ENCODE measurements at places on chromosomes 7 and 10.

GRCh38 chr10:44261296-44261695 is 123.6 kb downstream of the CXCL12 start:
- no peak for DNase-seq

- DNase-seq, result no peak
These were observed 64.6 kb upstream of the PTN start for GRCh38 chr7:137408126-137408525.

- no peak for DNase-seq
These were observed 87.3 kb downstream of the CCSER2 start for GRCh38 chr10:84415539-84416244.

GRCh38 chr10:102965311-102965851 is 47.3 kb downstream of the CNNM2 start:
- DNase-seq, result no peak

DNA sequence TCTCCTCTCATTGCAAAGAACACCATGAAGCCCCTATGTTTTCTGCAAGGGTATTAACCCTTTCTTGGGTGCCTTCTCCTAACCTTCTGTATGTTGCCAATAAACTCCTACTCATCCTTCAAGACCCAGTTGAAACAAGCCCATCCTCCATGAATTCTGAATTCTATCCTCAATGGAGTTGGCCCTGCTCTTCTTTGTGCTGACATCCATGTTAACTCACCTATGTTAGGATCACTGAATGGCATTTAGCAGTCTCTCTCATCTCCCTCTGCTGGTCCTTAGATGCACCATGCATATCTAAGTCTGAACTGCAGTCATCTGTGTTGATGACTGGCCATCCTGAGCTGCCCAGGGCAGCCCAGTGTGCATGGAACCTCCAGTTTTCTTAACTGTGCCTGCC is 129.8 kb downstream of the BUB3 start:
- DNase-seq, result no peak

DNA sequence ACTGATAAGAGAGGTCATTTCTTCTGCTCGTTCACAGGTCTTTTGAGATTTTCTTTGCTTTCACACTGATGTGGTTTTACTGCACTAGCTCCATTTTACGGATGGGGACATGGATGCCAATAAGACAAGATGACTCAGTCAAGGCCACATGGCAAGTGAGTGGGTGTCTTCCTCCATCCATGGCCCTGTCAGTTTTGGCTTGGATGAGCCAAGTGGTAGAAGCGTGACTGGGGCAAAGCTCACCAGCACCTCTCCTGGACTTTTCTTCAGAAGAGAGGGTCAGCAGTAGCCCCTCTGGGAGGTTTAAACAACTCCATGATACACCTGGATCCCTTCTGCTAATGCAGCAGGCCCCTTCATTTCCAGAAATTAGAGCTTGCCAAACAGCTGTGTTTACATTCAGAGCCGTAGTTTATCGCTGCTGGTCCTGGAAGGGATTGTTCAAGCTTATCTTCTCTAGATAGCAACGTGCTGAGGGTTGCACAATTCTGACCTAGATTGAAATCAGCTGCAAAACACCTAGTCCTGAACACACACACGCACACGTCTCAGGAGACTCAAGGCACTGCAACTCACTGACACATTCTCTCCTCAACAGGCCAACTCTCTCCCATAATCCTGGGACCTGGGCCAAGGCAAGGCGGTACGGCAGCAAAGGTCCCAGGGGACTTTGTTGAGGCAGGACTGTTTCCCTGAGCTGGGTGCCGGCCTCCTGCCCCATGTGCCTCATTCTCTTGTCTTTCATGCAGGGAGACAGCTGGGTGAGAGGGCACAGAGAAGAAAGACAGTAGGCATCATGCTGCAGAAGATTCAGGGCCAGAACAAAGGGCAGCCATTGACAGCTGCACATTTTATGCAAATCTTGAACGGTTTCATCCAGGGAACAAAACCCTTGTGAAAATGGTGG is 14.2 kb upstream of the PDCD4 start:
- no peak for DNase-seq

DNA sequence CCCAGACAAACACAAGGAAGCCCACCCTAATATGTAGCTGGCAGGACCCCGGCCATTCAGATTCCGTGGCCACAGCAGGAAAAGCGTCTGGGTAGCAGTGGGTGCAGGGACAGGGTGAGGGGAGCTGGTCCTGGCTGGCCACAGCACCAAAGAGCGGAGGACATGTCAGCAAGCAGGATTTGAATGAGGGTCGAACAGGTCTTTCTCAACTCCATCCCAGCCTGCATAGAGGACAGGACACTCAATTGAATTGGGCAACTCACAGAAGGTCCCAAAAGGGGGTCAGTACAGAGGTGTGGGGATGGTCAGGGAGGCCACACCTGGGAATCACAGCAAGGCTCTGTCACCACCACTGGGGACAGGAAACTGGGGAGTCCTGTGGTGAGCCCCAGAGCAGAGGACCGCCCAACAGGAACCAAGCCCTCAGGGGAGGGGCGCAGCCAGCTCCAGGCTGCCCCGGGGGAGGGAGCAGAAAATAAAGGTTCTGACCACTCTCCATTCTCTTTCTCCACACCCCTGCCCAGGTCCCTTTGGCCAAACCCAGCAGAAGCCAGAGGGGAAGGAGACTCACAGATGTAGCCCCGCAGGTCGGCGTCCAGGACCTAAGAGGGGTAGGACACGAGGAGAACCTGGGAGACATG is 108.7 kb upstream of the PPP2R2D start:
- DNase-seq, result no peak

- no peak for DNase-seq
These were observed 228.7 kb upstream of the KLF6 start for GRCh38 chr10:4013651-4014121.

- DNase-seq, result no peak
These were observed 3.6 kb downstream of the PCBD1 start for GRCh38 chr10:70884741-70885140.

DNA sequence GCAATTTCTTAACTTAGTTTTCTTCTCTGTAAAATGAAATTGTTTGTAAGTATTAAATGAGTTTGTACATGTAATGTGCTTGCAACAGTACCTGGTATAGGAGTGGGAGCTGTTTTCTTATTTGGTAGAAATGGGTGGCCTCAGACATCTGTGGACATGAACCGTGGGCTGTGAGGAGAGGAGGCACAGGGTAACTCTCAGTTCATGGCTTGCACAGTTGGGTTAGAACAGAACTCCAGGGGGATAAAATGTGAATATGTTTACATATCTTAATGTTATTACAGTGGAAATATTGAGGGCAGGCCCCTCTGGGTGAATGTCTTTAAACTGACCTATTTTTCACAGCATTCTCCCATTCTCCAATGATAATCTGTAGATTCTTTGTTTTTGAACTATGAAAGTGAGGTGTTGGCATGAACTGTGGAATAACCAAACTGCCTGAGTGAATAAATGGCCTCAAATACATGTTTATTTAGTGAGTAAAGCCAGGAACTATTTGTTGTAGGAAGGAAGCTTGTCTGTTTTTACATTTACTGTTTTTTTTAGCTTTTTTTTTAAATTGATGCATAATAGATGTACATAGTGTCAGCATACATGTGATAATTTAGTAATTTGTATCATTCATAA is 2.6 kb downstream of the ABCA13 start:
- no peak for DNase-seq

DNA sequence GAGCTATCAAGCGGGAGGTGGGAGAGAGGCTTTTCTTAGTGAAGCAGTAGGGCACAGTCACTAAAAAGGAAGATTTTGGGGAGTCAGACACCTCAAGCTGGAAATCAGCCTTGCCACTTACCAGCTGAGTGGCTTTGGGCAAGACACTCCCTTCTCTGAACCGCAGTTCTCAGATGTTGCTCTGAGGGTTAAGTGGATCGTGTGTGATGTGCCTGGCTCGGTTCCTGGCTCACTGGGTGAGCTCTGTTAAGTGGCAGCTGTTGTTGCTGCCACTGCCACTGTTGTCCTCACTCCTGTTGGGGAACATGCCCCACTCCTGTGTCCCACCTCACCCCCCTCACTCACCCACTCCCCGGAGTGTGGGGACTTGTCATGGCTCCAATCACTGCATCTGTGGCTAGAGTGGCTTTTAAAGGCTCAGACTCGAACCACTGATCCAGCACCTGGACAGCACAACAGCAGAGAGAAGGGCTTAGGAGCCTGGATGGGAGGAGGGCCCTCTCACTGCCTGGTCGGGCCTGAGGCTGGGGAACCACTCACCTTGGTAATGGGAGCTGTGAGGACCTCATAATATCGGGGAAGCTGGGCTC is 20.0 kb downstream of the PYROXD2 start:
- no peak for DNase-seq

DNA sequence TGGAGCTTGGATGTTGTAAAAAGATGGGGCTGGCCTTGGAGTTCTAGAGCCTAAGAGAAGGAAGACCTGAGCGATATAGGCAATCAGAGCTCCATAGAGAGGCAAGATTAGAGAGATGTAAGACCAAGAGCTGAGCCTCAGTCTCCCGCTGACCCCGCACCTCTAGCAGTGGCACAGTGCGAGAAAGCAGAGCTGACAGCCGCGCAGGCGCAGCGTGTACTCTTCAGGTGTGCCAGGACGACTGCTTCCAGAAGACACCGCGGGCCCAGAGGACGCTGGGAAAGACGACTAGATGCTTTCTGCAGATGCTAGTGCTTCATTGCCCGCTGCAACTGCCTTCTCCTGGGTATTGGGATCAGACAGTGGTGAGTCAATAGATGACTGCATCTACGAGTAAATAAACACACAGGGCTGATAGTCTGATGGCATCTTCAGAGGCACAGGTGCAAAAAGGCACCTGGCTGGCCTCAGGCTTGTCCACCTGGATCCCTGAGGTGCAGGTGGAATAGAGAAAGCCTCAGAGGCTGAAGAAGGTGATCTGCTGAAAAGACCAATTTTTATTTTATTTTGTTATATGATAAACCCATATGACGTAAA is 38.1 kb upstream of the CCDC6 start:
- DNase-seq, result no peak

GRCh38 chr10:121085367-121085766 is 234.2 kb downstream of the WDR11 start:
- no peak for DNase-seq

DNA sequence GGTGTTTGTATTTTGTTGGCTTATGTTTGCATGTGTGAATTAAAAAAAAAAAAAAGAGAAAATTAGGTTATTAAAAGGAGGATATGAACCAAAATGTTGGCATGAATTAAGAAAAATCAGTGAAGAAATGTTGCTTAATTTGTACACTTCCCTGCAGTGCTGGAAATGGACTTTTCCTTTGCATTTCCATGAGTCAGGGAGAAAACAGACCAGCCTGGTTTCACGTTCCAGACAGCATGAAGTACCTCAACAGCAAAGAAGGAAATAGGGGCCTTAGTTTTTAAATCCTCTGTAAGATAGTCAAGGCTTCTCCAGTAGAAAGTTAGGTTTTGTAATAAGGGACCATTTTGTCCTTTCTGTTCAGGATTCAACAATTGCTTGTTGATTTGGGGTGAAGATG is 159.7 kb downstream of the CELF2 start:
- no peak for DNase-seq

GRCh38 chr10:28938745-28939144 is 261.4 kb downstream of the BAMBI start:
- no peak for DNase-seq

DNA sequence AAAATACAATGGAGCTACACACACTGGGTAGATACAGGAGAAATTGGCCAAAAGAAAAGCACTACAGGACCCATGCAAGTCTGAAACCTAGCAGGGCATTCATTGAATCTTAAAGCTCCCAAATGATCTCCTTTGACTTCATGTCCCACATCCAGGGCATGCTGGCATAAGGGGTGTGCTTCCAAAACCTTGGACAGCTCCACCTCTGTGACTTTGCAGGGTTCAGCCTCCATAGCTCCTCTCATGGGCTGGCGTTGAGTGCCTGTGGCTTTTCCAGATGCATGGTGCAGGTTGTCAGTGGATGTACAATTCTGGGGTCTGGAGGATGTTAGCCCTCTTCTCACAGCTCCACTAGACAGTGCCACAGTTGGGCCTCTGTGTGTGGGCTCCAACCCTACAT is 626.3 kb upstream of the POT1 start:
- DNase-seq, result no peak

GRCh38 chr7:45021604-45022296 is 21.7 kb downstream of the CCM2 start:
- DNase-seq, result no peak

- DNase-seq, result no peak
These were observed 18.4 kb downstream of the FAM53B start for GRCh38 chr10:124725791-124726190.

DNA sequence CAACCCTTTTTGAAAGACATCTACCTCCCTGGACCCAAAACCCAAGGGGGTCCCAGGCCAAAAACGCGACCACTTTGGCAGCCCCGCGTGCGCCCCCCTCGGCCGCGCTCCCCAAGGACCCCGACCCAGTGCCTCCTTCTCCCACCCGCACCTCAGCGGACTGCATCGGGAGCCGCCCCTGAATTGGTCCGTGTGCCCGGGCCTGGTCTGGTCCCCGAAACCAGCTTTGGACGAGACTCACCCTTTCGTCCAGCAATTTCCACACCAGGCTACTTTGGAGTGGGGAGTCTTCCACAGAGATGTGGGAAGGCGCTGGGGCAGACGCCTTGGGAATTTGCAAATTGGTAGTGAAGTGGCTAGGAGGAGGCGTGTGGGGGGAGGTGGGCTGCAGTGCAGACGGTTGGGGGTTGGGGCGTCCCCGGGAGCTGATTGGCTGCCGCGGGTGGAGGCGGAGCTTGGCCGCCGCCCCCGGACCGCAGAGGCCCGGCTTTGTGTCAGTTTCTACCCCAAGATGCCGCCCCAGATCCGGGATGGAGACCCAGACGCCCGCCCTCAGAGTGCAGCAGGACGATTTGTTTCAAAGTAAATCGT is 16.9 kb downstream of the TCAF1 start:
- DNase-seq, result no peak

GRCh38 chr7:158564663-158565035 is 23.0 kb downstream of the PTPRN2 start:
- DNase-seq, result no peak

GRCh38 chr7:94980418-94981142 is 73.2 kb downstream of the PPP1R9A start:
- DNase-seq, result no peak

DNA sequence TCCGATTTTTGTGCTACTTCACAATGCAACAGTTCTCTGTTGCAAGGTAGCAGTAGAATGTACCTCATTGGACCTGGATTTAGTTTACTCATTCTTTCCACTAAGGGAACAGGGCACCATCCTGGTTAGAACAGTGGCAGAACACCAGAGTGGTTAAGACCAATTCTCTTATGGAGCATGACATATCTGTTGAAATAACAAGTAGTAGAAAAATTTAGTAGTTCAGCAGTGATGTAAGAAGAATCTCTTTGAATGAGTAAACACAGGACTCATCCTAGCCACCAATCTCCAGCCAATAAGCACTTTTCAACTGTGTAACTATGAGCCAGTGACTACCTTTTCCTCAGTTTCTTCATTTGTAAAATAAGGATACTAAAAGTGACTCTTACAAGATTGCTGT is 2.4 kb downstream of the ANKRD22 start:
- no peak for DNase-seq

Data from left renal pelvis (tissue), 4 donors.